ENCODE measurements at places on chromosomes 7 and 10.

DNA sequence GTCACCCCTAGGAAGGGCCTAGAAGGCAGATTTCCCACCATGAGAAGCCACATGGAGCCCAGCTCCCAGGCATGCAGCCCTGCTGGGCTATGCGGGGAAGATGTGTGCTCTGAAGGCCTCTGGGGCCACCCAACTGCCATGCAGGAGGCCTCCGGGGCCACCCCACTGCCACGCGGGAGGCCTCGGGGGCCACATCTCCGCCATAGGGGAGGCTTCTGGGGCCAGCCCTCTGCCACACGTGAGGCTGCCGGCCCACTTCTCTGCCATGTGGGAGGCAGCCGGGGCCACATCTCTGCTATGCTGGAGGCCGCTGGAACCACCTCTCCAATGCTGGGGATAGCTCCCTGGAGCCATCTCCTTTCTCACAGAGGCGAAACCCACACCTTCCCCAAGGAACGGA lies 451.8 kb downstream of the DNAJB6 start:
- DNase-seq = no peak

DNA sequence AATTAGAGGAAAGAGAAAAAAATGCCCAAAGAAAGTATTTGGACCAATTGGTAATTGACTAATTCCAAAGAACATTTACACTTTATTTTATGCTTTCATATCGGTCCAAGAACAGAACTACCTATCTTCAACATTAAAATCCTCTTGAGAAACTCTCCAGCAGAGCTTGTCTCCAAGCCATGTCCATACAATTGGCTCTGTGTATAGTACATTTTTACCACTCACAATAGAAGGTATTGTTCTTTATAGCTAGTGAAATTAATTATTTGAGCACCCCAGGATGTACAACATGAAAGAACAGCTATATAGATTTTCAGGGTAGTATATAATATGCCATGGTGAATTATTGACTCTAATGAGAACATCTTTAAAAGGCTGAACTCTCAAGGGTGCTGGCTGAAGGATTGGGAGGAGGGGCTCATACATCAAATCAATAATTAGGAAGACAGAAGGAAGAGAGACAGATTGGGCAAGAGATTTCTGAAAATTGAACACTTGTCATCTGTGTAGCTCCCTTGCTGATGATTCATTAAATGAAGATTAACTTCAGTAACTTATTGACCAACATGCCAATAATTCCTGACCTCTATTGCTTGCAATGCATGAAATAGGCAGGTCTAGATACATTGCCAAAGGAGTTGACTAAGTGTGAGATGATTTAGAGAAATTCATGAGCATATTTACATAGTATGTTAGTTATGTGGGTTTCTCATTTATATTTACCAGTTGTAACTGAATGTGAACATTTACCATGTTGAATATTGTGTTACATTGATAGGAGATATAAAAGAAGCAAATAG lies 249.7 kb downstream of the MTERF1 start:
- DNase-seq = no peak

DNA sequence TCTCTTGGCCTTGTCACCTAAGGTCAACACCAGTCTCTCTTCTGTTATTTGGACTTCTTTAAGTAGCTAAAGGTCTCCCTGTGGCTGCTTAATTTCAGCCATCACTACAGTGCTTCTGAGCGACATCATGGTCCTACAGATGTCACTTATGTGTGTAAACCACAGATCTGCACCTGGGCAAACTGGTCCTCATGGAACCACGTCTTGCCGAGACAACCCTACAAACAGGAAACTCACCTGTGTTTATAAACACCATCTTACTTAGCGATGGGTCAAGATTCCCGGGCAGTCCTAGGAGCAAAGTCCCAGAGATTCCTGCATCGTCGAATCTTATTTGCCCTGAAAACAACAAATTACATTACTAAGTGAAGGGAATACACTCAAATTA lies 27.8 kb downstream of the KLF6 start:
- no peak for DNase-seq

GRCh38 chr10:71150796-71151195 lies 61.6 kb upstream of the UNC5B start:
- DNase-seq = no peak

DNA sequence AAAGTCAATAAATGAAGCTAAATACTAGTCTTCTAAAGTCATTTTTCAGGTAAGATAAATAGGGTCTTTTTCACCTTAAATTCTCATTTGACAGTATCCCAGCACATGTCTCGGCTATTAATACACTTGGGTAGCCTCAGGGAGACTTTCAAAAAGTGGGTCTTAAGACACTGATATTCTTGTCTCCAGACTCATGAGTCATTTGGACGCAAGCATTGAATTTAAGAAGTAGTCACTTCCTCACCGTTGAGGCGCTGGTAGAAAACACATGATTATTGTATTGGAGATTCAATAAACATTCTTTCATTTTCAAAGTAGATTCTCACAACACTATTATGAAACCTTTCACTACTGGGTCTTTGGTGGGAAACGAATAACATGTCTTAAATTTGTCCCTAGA lies 108.9 kb upstream of the SP8 start:
- no peak for DNase-seq

- DNase-seq = no peak
These were observed 172.7 kb downstream of the GNAI1 start for GRCh38 chr7:80307227-80307856.

DNA sequence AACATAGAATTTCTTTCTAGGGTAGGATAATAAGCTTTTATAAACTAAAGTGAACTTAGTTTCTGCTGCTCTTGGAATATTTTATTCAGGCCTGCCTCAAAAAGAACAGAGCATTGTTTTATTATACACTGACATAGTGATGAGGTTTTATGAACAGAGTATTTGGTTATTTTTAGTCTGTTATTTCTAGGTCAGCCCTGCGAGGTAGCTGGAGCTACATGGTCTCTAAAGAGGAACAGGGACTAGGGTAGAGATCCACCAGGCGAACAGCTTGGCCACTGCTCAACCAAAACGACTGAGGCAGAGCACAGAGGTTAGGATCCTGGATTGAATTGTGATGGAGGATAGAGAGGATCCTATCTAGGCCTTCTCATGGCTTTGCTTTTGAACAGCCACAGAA lies 53.0 kb downstream of the MKX start:
- DNase-seq = no peak

DNA sequence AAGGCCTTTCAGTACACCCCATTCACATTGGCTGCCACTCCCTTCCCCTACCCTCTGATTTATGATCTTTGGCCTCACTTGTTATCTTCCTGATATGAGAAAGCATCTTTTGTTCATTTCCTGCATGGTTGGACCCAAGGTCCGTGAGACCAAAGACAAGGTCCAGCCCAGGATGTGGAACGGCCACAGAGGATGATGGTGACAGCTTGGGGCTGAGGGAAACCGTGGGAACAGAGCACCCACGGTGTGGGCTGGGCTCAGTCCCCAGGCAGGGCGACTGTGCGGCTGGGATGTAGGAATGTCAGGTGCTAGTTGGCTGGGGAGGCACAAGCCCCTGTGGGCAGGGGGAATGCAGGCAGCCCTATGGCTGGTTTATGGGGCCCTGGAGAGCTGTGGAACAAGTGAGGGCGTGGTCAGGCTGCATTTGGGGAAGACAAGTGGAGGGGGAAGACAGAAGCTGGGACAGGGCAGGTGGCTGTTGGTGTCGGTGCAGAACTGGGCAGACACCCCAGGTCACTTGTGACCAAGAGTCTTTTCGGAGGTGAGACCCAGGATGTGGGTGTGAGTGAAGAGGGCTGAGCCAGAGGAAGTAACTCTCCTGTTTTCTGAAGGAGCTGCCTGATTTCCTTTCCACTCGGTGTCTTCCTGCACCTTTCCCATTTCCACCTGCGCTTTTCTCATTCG lies 51.7 kb upstream of the IGFBP3 start:
- no peak for DNase-seq

Measured in GF-D8 (cell line).